Type B pancreatic cell (in vitro differentiated cells): ENCODE measurements at places on chromosomes 13 and 19. TPM values are rescaled to one million over a fixed set of nuclear protein-coding genes. Genes with fewer than 3 reads are reported as not detected.

GRCh38 chr19:55437410-55437809 lies 5.7 kb downstream of the SHISA7 start:
- peaks cover 8% of the 10 kb centered on the region for H3K36me3 ChIP-seq
- no peak overlapping the region for H3K4me3 ChIP-seq
- DNase-seq = no peak

GRCh38 chr13:86840250-86841191 lies 830.6 kb upstream of the SLITRK5 start:
- no peak for DNase-seq
- H3K27me3 ChIP-seq = peaks cover 4% of the 10 kb centered on the region
- peaks cover 5% of the 10 kb centered on the region for H3K4me1 ChIP-seq
- H3K36me3 ChIP-seq = no peaks in the 10 kb centered on the region
- H3K4me3 ChIP-seq = no peak overlapping the region

- H3K27me3 ChIP-seq = no peaks in the 10 kb centered on the region
- no peak overlapping the region for H3K27ac ChIP-seq
- no peaks in the 10 kb centered on the region for H3K36me3 ChIP-seq
- no peak overlapping the region for H3K4me3 ChIP-seq
- H3K4me1 ChIP-seq = no peaks in the 10 kb centered on the region
These were observed 40.9 kb downstream of the ZNF846 start for GRCh38 chr19:9727644-9728043.

DNA sequence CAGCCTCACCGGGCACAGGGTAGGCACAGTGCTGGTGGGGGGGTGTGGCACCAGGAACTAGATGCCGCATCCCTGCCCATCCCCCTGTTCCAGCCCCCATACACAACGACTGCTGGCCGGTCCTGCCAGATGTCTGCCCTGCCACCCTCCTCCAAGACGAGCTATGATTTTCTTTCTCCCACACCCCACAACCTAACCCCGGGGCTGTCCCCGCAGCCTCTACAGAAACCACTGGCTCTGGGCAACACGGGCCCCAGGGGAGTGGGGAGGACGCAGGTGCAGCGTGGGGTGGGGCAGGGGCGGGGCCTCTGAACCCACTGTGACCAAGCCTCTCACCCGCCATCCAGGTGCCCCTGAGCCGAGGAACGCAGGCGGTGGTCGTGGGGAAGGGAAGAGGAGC lies 15.5 kb downstream of the PGLS start:
- no peaks in the 10 kb centered on the region for H3K4me1 ChIP-seq
- H3K27me3 ChIP-seq = peaks cover 5% of the 10 kb centered on the region
- no peak overlapping the region for H3K4me3 ChIP-seq
- no peaks in the 10 kb centered on the region for H3K36me3 ChIP-seq

DNA sequence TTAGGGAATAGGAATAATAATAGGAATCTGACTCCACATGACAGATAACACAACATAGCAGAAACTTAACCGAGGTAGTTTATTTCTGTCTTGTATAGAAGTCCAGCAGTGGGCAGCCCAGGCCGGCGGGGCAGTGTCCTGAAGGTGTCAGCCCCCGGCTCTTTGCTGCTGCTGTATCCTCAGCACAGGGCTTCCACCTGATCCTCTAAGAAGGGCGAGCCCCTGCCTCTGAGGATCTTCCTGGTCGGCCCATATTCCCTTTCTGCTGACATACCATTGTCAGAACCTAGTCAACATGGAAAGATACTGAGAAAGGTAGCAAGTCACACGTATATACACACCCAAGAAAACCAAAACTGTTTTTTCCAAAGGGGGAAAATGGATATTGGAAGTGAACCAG lies 56.2 kb upstream of the GPR183 start:
- H3K36me3 ChIP-seq = peaks cover 37% of the 10 kb centered on the region
- H3K27ac ChIP-seq = no peak overlapping the region
- no peak overlapping the region for H3K4me3 ChIP-seq
- H3K4me1 ChIP-seq = peaks cover 9% of the 10 kb centered on the region

GRCh38 chr13:33434676-33435075 lies 149.1 kb upstream of the STARD13 start:
- H3K27me3 ChIP-seq = no peaks in the 10 kb centered on the region
- no peak overlapping the region for H3K4me3 ChIP-seq
- no peaks in the 10 kb centered on the region for H3K4me1 ChIP-seq
- no peak for DNase-seq
- H3K36me3 ChIP-seq = no peaks in the 10 kb centered on the region

GRCh38 chr13:112779856-112780604 lies 90.2 kb downstream of the ATP11A start:
- DNase-seq = peak; percentile 65
- peaks cover 35% of the 10 kb centered on the region for H3K4me1 ChIP-seq
- H3K4me3 ChIP-seq = no peak overlapping the region

GRCh38 chr13:76523740-76524340 lies 362.4 kb downstream of the KCTD12 start:
- peaks cover 22% of the 10 kb centered on the region for H3K4me1 ChIP-seq
- no peak overlapping the region for H3K27ac ChIP-seq
- peaks cover 5% of the 10 kb centered on the region for H3K36me3 ChIP-seq

- H3K4me3 ChIP-seq = no peak overlapping the region
- no peaks in the 10 kb centered on the region for H3K36me3 ChIP-seq
- DNase-seq = no peak
- H3K27ac ChIP-seq = no peak overlapping the region
These were observed 13.6 kb downstream of the C13orf42 start for GRCh38 chr13:51097353-51098043.

DNA sequence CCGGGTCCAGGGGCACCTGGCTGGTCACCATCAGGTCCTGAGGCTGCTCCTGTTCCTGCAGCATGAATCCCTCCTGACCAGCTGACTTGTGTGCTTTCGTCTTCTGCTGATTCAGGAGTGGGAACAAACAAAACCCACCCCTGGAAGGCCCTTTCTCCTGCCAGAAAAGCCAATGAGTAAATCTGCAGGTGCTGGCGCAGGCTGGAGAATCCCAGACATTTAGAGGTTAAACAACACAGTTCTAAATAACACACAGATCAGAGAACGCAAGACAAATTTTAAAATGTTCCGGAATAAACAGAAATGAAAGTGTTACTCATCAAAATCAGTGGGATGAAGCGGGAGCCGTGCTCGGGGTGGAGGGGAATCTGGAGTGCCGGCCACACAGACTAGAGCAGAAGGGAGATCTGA lies 60.6 kb upstream of the C13orf46 start:
- peaks cover 39% of the 10 kb centered on the region for H3K4me1 ChIP-seq
- no peak for DNase-seq
- peak overlapping the region; percentile 27 for H3K27ac ChIP-seq
- H3K27me3 ChIP-seq = no peaks in the 10 kb centered on the region
- H3K4me3 ChIP-seq = no peak overlapping the region

DNA sequence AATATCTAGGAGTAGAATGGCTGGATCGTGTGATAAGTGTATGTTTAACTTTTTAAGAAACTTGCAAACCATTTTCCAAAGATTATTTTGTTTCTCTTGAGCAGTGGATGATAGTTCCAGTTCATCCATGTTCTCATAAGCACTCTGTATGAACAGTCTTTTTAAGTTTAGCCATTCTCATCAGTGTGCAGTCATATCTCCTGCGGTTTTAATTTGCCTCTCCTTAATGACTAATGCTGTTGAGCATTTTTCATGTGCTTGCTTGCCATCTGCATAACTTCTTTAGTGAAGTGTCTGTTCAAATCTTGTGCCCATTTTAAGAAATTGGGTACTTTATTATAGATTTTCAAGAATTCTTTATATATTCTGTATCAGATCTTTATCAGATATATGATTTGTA lies 58.6 kb downstream of the WASF3 start:
- no peaks in the 10 kb centered on the region for H3K27me3 ChIP-seq
- no peak overlapping the region for H3K27ac ChIP-seq
- H3K4me1 ChIP-seq = no peaks in the 10 kb centered on the region
- DNase-seq = no peak

DNA sequence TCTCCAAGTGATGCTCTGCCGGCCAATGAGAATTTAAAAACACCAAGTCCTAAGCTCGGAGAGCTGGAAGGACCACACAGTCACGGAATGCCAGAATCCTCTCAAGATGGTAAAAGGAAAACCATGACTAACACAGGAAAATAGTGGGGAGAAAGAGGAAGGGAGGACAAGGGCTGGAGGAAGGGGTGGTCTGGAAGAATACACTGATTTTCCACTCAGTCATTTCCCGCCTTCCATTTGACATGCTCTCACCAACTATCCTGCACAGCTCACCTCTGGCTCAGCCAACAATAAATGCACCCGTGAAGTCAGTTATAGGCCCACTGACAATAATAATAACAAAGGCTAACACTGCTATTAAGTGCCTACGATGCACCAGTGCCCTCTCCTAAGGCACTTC lies 31.5 kb downstream of the SLC7A1 start:
- H3K27ac ChIP-seq = no peak overlapping the region
- no peaks in the 10 kb centered on the region for H3K36me3 ChIP-seq
- no peaks in the 10 kb centered on the region for H3K27me3 ChIP-seq

- no peaks in the 10 kb centered on the region for H3K27me3 ChIP-seq
- peaks cover 6% of the 10 kb centered on the region for H3K36me3 ChIP-seq
- H3K4me3 ChIP-seq = peak overlapping the region; percentile 86
- DNase-seq = no peak
These were observed 722 bp downstream of the COLGALT1 start for GRCh38 chr19:17555929-17556813.

GRCh38 chr19:8626842-8627241 lies 3.6 kb upstream of the NFILZ start:
- no peak overlapping the region for H3K4me3 ChIP-seq
- H3K36me3 ChIP-seq = no peaks in the 10 kb centered on the region
- no peak overlapping the region for H3K27ac ChIP-seq
- H3K27me3 ChIP-seq = peaks cover 8% of the 10 kb centered on the region

- H3K36me3 ChIP-seq = no peaks in the 10 kb centered on the region
- DNase-seq = no peak
- no peak overlapping the region for H3K4me3 ChIP-seq
- peaks cover 8% of the 10 kb centered on the region for H3K27me3 ChIP-seq
These were observed 3.7 kb upstream of the TMEM272 start for GRCh38 chr13:51848674-51849073.

- peak overlapping the region; percentile 72 for H3K27ac ChIP-seq
- H3K4me3 ChIP-seq = no peak overlapping the region
- H3K27me3 ChIP-seq = no peaks in the 10 kb centered on the region
- DNase-seq = no peak
- peaks cover 16% of the 10 kb centered on the region for H3K4me1 ChIP-seq
These were observed 3.3 kb upstream of the PHLDB3 start for GRCh38 chr19:43507880-43508279.

GRCh38 chr19:5615756-5616327 lies 6.7 kb downstream of the SAFB2 start:
- H3K27me3 ChIP-seq = no peaks in the 10 kb centered on the region
- DNase-seq = no peak
- H3K4me3 ChIP-seq = no peak overlapping the region
- peaks cover 22% of the 10 kb centered on the region for H3K36me3 ChIP-seq
- H3K27ac ChIP-seq = no peak overlapping the region
- H3K4me1 ChIP-seq = peaks cover 6% of the 10 kb centered on the region

GRCh38 chr13:102901615-102902305 lies 55.9 kb downstream of the ERCC5 start:
- peaks cover 7% of the 10 kb centered on the region for H3K27me3 ChIP-seq
- no peak overlapping the region for H3K4me3 ChIP-seq
- H3K36me3 ChIP-seq = no peaks in the 10 kb centered on the region
- peaks cover 5% of the 10 kb centered on the region for H3K4me1 ChIP-seq
- DNase-seq = no peak

DNA sequence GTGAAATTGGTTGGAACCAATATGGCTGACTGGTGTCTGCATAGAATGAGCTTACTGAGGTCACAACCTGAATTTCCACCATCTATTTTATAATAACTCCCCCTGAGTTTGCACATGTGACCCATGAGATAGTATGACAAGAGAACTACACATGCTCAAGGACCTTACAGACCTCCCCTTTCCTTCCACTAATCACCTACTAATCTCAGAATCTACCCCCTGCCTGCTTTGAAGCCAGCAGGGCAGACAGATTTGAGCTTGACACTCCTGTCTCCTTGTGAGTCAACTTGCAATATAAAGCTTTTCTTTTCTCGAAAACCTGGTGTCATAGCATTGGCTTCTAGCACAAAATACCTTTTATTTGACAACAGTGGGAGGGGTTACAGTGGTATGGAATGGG lies 248.4 kb downstream of the RFC3 start:
- H3K27ac ChIP-seq = peak overlapping the region; percentile 94
- H3K4me1 ChIP-seq = peaks cover 18% of the 10 kb centered on the region
- H3K27me3 ChIP-seq = no peaks in the 10 kb centered on the region
- no peak for DNase-seq
- H3K4me3 ChIP-seq = peak overlapping the region; percentile 42
- no peaks in the 10 kb centered on the region for H3K36me3 ChIP-seq

DNA sequence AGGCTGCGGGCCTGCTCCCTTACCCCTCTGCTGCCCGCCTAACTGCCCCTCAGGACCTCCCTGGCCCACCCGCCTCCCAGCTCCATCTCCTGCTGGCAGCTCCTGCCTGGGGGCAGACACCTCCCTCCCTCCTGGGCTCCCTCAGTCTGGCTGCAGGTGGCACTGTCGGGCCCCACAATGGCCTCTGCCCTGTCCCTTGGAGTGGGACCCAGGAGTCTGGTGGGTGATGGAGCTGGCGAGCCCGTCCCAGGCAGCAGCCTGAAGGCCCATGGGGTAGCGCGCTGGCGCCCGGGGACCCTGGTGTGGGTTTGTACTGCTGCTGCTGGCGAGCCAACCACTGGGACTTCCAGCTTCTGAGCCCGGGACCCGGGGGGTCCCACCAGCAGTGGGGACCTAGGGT lies 83.6 kb downstream of the KDM4B start:
- no peaks in the 10 kb centered on the region for H3K27me3 ChIP-seq
- H3K36me3 ChIP-seq = peaks cover 5% of the 10 kb centered on the region
- no peak overlapping the region for H3K27ac ChIP-seq
- no peak for DNase-seq
- no peak overlapping the region for H3K4me3 ChIP-seq

GRCh38 chr13:48851707-48852106 lies 124.0 kb upstream of the FNDC3A start:
- no peak overlapping the region for H3K27ac ChIP-seq
- peaks cover 3% of the 10 kb centered on the region for H3K27me3 ChIP-seq
- no peaks in the 10 kb centered on the region for H3K36me3 ChIP-seq
- DNase-seq = no peak
- H3K4me1 ChIP-seq = peaks cover 14% of the 10 kb centered on the region

GRCh38 chr13:40591091-40591490 lies 75.3 kb downstream of the FOXO1 start:
- H3K4me1 ChIP-seq = peaks cover 49% of the 10 kb centered on the region
- no peaks in the 10 kb centered on the region for H3K36me3 ChIP-seq
- no peaks in the 10 kb centered on the region for H3K27me3 ChIP-seq
- DNase-seq = no peak
- H3K27ac ChIP-seq = no peak overlapping the region
- H3K4me3 ChIP-seq = no peak overlapping the region

Gene F7
- total RNA-seq = 3.0 and 5.3 TPM in 2 replicates

Gene SRRM5
- 0.56 and 0.69 TPM in 2 replicates for total RNA-seq

Gene NCAN
- 0.07 and 0.80 TPM in 2 replicates for total RNA-seq

Gene OLFM2
- 33.1 and 38.6 TPM in 2 replicates for total RNA-seq

Gene FAM216B
- 0.07 TPM in 1 of 2 replicates, not detected in the other for total RNA-seq

Gene PPFIA3
- 15.2 and 17.8 TPM in 2 replicates for total RNA-seq

Gene KLF5
- 189 and 632 TPM in 2 replicates for total RNA-seq

Gene ZNF98
- not detected in 2 replicates for total RNA-seq
